NCI-H774 (cell line): ENCODE measurements at places on chromosomes 16 and 17.

DNA sequence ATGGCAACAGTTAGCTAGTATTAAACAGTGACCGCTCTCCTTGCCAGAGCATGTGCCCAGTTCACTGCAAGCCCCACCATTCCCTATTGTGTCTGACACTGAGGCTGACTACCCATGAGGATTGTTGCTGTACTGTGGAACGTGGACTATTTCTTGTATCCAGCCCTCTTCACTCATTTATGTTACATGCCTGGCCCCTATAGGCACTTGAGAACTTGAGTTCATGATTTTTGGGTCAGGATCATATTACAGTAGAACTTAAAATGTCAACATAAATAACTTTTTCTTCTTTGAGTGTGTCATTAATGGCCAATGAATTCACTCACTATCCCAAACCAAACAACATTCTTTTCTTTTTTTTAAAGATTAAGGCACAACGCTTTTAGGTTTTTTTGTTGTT is 55.7 kb downstream of the LYRM1 start:
- no peak for DNase-seq

- no peak for DNase-seq
Observed at GRCh38 chr17:7236808-7237207, 2.4 kb downstream of the PHF23 start.

DNA sequence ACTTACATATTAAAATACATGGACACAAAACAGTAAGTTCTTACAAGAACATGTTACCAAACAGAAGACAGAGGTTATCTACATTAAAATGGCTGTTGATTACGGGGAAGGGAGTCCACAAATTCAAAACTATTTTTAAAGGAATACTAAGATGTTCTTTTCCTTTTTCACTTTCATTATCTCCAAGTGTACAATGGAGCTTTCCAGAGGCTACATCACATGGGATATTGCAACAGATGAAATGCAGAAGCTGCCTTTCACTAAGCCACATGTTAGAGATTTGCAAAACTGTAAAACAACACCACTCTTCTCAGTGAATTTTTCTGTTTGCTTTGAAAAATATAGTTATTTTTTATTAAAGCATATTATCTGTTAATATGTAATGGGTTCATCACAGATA is 53.6 kb downstream of the XPO6 start:
- DNase-seq, result no peak

DNA sequence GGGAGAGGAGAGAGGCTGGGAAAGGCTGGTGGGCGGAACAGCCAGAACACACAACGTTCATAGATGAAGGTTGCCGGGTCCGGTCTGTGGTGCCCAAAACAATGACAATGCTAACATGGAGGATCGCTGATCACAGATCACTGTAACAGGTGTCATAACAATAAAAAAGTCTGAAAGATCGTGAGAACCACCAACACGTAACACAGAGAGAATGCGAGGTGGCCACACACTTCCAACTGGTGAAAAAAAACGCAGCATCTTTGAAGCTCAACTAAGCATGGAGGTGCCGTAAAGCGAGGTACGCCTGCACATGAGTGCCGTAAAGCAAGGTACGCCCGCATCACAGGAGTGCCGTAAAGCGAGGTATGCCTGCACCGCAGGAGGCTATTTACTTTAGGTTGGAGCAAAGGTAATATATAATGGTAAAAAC is 42.3 kb downstream of the ABR start:
- no peak for DNase-seq

GRCh38 chr17:50259477-50260324 is 14.6 kb upstream of the TMEM92 start:
- no peak for DNase-seq

DNA sequence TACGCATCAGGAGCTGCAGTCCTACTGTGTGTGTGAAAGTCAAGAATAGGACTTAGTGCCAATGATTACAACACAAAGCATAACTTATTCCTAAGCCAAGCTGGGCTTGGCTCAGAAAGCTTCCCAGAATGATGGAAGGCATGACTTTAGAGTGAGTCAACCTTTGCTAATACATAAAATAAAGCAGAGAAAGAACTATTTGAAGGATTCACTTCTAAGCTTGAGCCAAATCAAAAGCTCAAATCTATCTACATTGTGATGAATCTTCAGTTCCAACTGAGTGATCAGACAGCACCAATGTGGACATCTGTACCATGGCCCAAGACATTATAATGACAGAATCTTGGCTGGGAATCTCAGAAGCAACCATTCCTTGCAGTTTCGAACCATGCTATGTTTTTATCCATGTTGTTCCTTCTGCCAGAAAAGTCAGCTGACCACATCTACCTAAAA is 41.4 kb downstream of the SMG6 start:
- DNase-seq, result no peak

DNA sequence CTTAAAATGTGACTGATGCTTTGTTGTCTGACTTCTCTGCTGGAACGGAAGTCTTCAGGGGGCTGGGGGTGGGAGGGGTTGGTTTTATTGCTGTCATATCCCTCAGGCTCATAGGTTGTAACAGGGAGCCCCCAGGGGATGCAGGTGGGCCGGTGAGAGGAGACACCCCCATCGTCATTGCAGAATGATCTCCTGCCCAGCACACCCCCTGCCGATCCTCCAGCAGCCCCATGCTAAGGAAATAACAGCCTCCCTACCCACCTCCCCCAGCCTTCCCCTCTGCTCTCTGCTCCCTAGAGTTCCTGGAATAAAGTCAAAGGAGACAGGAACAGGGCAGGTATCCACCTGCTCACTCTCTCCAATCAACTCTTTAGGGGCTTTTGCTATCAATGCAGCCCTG is 270.1 kb upstream of the TNRC6C start:
- no peak for DNase-seq

- no peak for DNase-seq
Observed at GRCh38 chr17:63442549-63443035, 3.5 kb downstream of the CYB561 start.

- peak; percentile 42 for DNase-seq
Observed at GRCh38 chr17:70677783-70678647, 508.7 kb downstream of the KCNJ2 start.

DNA sequence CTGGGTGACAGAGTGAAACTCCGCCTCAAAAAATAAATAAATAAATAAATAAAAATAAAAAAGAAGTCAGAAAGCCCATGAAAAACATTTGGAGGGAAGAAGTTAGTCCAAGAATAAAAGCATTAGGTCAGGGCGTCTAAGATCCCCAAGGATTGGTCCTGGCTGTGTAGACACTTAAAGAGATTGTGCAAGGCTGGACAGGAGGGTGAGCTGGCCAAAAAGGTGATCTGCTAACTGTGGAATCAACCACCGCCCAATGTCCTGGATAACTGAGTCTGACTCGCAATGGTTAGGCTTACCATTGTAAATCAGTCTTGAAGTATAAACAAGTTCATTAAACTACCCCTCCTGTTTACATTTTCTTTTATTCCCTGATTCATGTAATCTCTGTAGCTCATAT is 8.8 kb upstream of the ABCA8 start:
- DNase-seq, result no peak

DNA sequence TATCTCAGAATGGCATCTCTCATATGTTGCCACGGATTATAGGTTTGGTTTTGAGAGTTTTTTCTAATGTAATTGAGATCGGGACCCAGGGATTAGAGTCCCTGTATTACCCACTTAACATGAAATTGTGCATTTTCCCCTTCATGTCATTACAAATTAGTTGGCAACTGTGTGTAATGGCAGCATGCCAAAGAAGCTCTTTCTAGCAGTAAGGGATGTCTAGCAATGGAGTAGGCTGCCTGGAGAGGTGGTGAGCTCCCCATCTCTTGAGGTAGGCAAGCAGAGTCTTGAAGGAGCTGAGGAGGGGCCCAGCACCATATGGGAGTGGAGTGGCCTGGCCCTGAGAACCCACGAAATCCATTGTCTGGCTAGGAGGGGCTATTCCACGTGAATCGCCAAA is 10.0 kb upstream of the KATNB1 start:
- no peak for DNase-seq

DNA sequence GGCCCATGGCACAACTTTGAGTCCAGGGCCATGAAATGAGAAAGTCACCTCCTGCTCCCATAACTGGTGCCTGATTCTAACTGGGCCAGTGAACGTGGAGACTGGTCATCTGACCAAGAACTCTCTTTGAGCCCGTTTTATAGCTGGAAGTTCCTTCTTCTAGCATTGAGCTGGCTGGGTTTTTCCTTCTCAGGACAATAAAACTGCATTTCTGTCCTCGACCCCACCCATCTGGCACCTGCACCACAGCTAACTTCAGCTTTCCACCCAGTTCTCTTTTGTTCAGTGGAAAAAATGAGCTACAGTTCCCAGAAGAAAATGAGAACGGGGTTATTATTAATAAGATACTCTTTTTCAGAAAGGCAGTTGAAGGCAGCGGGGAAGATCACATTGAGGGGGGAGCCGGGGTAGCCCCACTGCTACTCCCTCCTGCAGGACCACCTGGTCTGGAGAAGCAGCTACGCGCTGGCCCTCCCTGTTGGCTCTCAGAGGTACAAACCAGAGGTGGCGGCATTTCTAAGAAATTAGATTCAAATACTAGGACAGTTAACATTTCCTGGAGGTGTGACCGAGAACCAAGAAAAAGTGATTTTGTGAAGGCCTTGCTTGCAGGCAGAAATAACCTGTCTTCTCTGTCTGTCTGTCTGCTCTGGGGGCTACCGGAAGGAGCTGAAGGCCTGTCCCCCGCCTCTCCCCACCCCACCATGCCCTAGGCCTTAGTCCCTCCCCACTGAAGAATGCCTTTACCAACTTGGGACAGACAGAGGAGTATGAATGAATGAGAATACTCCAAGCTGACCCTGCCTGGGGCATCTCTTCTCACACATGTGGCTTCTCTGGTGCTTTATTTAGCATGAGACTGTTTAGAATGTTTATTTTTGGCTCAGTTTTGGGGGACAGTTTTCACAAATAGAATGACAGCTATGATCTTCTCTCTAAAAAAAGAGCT is 123.9 kb downstream of the XYLT1 start:
- no peak for DNase-seq

DNA sequence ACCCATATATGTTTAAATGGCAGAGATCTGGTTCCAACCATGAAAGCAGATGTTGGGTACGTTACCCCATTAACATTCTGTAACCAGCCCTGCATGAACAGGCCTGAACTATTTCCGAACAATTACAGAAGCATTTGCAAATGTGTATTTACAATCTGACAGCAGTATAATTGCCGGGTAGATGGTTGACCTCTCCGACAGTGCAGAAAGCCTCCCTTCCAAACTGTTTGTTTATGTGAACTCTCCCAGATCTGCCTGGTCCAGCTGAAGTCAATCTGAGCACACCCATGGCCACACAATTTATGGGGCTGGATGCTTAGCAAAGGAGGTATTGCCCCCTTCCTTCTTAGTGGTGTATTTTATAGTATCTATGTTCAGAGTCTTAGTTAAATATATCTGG is 21.8 kb downstream of the NUDT7 start:
- no peak for DNase-seq

- DNase-seq, result no peak
Observed at GRCh38 chr17:13981881-13982280, 87.4 kb upstream of the COX10 start.

DNA sequence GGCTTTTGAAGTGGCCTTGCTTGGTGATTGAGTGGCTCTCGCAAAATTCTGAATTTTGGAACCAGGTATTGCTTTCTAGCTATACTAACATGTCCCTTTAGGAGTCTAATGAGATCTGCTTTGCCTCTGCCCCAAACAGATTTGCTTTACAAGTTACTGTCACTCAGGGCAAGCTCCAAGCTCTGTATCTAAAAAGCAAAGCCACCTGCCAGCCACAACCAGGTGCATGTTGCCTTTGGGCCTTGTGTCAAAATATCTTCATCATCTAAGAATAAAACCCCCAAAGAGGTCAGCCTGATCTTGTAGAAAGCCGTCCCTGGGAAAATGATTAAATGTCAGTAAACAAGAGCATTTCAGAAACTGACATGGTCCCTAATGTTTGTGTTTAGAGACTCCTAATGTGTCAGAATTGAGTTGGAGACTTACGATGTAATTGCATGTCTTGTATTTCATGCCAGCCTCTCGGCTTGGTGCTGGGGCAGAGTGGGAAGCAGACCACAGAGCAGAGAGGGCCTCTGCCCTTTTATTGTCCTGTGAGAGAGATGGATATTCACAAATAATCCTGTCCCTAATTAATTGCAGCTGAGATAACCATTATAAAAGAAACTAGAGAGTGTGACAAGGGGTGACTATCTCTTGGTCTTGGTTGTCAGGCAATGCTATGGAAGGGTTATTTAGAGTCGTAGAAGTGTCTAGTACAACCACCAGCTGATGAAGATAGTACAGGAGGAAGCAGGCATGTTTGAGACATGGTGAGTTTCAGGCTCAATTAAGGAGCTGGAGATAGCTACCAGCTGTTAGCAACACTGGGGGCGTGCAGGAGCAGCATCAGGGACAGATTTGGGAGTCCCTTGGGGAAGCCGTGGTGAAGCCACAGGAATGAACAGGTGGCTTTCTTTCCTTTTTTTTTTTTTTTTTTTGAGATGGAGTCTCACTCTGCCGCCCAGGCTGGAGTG is 90.7 kb downstream of the PITPNC1 start:
- DNase-seq, result no peak

- peak; percentile 68 for DNase-seq
Observed at GRCh38 chr17:82031303-82031884, at the start of gene RAC3. TSS of gene RAC3 (plus strand) at chr17:82031678. CDS start at chr17:82031762, 84 bp downstream.

DNA sequence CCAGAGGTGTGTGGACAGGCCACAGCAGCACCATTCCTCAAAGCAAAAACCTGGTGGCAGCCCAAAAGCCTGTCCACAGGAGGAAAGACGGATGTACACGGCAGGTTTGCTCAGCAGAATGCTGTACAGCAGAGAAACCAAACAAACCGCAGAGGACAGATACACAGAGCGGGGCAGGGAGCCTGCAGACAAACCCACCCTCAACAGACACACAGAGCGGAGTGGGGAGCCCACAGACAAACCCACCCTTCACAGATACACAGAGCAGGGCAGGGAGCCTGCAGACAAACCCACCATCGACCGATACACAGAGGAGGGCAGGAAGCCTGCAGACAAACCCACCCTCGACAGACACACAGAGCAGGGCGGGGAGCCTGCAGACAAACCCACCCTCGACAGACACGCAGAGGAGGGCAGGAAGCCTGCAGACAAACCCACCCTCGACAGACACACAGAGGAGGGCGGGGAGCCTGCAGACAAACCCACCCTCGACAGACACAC is 53.0 kb upstream of the METRNL start:
- DNase-seq, result no peak

DNA sequence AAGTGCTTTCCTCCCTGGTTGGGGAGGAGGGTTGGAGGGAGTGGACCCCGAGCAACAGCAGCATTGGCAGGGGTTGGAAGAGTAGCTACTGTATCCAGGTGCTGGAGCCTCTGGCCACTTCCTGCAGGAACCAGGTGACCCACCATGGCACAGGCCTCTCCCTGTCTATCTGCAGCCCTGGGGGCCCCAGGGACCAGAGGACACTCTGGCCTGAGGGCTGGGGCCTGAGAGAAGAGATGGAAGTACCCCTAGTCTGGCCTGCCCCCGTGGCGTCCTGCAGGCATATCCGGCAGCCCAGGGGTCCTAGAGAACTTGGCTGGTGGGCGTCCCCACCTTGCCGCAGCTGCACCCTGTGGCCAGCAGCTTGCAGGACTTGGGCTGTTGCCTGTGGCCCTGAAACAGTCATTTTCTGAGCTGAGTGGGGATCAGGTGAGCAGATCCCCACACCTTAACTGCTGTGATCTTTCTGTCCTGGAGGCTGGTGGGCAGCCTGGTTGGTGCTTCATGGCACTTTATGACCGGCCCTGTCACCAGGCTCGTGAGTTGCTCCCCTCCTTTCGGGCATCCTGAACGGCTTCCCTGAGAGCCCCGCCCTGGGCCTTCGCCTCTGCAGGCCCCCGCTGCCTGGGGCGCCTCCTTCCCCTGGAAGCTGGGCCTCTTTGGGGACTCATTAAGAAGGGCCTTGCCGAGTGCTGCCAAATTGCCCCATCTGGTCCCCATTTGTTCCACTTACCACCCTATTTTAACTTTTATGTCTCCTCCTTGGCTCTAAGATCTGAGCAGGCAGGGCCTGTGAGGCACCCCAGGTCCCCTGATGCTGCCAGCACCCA is 298.6 kb downstream of the SEC14L1 start:
- DNase-seq, result no peak
